Activated CD8-positive, alpha-beta T cell treated with anti-CD3 and anti-CD28 coated beads, Interleukin-2, amount 10 ng/mL, durations not matched to agents 7 days and 5 days (primary cell): ENCODE measurements at places on chromosomes 2 and 18. TPM values are rescaled to one million over a fixed set of nuclear protein-coding genes. Genes with fewer than 3 reads are reported as not detected.
A peak's percentile ranks its signal among the peaks of the same experiment; 100 is the strongest.

Gene EN1
- not detected for total RNA-seq

Gene CERS6
- total RNA-seq, result 13.1 TPM

Gene SFTPB
- total RNA-seq, result not detected

Gene TTLL4
- 25.8 TPM for total RNA-seq

Gene CROCC2
- not detected for total RNA-seq

GRCh38 chr2:136051001-136051724 is 65.7 kb upstream of the DARS1 start:
- peak; percentile 51 for DNase-seq

GRCh38 chr2:172256886-172257285 is 154.2 kb upstream of the DLX2 start:
- DNase-seq, result no peak

GRCh38 chr18:11607906-11608305 is 1.5 kb upstream of the SLC35G4 start:
- no peak for DNase-seq
